Breast epithelium (tissue), 4 donors: ENCODE measurements at places on chromosomes 16 and 17. TPM values are rescaled to one million over a fixed set of nuclear protein-coding genes. Genes with fewer than 3 reads are reported as not detected.
A peak's percentile ranks its signal among the peaks of the same experiment; 100 is the strongest.

GRCh38 chr17:48629411-48629759, 3.2 kb upstream of the HOXB9 start:
- H3K36me3 ChIP-seq = no peaks in the 10 kb centered on the region
- peaks cover 18% of the 10 kb centered on the region for H3K4me1 ChIP-seq
- peaks cover 16% of the 10 kb centered on the region for H3K27me3 ChIP-seq
- H3K4me3 ChIP-seq = no peak overlapping the region

DNA sequence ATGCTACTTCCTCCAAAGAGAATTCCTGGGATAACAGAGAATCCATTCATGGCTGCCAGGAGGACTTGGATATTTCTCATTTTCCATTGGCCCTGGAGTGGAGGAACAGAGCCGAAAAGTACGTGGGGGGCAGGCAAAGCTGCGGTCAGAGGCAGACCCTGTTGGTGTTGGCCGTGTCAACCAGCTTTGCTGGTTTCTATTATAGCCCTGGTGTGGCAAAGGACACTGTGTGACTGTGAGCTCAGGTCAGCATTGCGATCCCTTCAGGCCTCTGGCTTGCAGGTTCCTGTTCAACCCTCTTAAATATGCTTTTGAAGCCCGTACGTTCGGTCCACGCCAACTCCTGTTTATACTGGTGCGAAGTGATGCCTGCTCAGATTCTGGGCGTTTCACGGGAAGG, 596.2 kb downstream of the MAF start:
- no peak for DNase-seq
- peak overlapping the region; percentile 84 for H3K27ac ChIP-seq
- peaks cover 10% of the 10 kb centered on the region for H3K4me1 ChIP-seq

RFWD3 gene
- 23.6 TPM for total RNA-seq

- no peaks in the 10 kb centered on the region for H3K27me3 ChIP-seq
- peaks cover 10% of the 10 kb centered on the region for H3K4me1 ChIP-seq
- H3K4me3 ChIP-seq = no peak overlapping the region
- no peak for DNase-seq
- H3K36me3 ChIP-seq = no peaks in the 10 kb centered on the region
These were observed 27.1 kb upstream of the SNN start for GRCh38 chr16:11640987-11641817.

DNA sequence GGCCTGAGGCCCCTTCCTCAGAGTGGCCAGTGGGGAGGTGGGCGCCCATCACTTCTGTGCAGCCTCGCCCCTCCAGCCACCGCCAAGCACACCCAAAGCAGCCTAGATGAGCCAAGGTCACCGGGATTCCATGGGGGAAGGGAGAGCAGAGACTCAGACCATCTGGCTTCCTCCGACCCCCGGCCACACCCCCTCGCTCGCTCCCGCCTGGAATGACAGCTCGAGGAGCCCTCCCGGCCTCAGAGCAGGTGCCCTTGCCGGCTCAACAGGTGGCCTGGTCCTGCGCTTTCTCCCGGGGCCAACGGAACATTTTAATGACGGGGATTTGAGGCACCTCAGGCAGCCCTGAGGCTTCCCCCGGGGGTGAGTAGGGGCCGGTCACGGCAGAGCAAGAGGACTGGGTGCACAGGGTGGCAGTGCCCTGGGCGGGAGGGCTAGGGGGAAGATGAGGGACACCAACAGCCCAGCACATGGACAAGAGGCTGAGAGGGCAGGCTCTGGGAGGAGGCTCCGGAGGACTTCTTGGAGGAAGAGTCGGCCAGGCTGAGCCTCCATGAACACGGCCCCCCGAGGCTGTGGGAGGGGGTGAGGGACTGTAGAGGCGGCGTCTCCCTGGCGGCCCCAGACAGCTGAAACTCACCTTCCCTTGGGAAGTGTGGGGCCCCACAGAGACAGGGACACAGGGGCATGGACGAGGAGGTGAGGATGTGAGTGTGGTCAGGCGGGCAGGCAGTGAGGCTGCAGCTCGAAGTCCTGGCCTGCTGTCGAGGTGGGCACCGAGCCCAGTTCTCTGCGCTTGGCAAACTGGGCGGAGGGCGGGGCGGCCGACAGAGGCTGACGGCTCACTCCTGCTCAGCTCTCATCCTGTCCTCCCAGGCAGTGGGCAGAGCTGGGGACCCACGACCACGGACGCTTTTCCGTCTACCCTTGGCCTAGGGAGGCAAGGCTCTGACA, 12.5 kb upstream of the C1QTNF8 start:
- no peak overlapping the region for H3K27ac ChIP-seq
- no peak overlapping the region for H3K4me3 ChIP-seq
- H3K36me3 ChIP-seq = no peaks in the 10 kb centered on the region
- peak; percentile 25 for DNase-seq
- H3K4me1 ChIP-seq = no peaks in the 10 kb centered on the region

- no peak for DNase-seq
- H3K4me1 ChIP-seq = no peaks in the 10 kb centered on the region
- H3K36me3 ChIP-seq = no peaks in the 10 kb centered on the region
- no peak overlapping the region for H3K4me3 ChIP-seq
- H3K27ac ChIP-seq = no peak overlapping the region
These were observed 1307.2 kb downstream of the CDH8 start for GRCh38 chr16:60729051-60729450.
